ENCODE measurements at places on chromosomes 7 and 10.
A peak's percentile ranks its signal among the peaks of the same experiment; 100 is the strongest.

DNA sequence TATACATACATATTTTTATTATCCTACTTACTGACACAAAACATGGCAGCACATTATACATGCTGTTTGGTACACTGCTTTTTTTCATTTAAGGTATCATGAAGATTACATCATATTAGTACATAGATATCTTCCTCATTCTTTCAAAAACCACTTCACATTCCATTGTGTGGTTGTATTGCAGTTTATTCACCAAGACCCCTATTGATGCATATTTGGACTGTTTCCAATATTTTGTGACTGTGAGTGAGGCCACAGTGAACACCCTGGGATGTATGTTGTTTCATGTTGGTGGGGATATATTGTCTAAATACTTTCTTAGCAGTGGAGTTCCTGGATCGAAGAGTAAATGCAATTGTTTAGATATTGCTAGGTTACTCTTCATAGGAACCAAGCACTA, 39.0 kb downstream of the TFAM start:
- no peak for DNase-seq

- DNase-seq, result no peak
These were observed 10.1 kb downstream of the CFTR start for GRCh38 chr7:117489911-117490310.

DNA sequence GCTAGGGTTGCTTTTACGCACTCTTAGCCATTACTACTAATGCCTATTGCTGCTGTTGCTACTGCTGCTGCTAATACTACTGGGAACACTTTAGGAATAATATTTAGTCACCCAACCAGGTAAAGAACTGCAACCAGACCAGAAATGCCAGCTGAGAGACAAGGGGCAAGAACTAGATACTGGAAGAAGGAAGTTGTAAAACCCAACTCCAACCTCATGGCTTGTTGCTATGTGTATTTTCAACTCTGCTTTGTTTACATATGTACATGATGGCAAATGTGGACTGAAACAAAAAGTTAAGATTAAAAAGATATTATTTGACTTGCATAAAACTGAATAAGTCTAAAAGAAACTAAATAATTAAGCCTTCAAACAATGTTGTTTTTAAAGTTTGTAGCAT, 177.7 kb downstream of the GNAT3 start:
- DNase-seq, result no peak

GRCh38 chr7:39130857-39131526, 153.3 kb downstream of the POU6F2 start:
- no peak for DNase-seq

DNA sequence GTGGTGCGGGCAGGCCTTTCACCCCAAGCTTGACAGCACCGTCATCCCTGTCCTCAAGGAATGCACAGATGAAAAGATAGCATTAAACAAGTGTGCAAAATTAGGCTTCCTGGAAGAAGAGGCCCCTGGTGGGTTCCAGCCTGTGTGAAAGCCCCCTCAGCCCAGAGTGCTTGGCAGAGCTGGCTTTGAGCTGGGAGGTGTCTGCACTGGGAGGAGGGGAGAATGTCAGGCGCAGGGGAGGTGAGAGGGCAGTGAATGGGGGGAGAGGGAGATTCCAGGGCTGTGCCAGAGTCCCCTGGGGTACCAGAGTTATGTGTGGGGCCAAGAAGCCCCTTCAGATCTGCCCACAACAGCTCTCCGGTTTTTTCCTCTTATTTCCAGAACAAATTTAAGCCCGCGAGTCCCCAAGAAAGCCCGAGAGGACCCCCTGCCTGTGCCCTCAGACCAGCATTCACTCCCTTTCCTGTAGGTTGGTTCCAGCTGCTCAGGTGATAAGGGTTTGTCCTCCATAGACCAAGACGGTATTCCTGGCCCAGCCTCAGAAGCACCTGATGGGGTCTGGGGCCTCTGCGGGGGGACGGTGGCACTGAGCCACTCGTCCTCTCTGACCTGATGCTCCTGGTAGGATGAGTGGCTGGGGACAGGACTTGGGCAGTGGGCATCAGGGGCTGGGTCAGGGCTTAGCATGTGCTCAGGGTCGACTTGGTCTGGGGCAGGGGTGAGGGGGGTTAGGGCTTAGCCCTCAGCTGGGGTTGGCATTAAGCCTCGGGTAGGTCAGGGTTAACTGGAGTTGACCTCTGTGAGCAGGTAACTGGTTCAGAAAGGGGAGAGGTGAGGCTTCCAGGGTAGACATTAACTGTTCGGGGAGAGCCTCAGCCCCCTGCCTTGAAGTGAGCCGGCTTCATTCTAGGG, 43.4 kb downstream of the ADCYAP1R1 start:
- peak; percentile 32 for DNase-seq

DNA sequence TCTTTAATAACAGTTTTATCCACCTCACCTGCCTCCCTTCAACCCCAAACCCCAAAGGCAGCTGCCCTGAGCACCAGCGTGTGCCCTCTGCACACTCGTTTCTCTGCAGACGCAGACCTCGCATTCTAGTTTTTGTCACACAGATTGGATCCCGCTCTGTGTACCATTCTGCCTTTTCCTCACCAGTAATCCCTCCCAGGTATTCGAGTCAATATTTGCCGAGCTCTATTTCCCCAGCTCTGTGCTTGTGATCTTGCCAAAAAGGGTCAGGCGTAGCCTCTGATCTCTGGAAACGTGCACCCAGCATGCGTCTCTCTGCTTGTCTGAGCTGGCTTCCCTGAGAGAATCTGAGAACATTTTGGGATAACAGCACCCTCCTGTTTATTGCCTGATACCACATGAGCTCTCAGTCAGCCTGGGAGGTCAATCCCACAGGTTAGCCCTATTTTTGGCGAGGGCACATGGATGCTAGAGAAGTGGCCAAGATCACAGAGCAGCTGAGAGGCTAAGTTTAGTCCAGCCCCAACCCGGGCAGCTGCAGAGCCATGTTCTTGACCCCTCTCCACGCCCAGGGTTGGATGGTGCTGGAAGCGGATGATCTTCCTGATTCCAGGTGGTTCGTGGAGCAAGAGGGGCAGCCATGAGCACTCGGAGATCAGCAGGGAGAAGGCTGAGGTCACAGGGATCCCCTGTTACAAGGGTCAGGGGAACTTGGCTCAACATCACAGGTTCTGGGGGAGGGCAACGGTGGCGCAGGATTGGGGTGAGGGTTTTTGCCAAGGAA, 29.1 kb downstream of the FOXL3 start:
- DNase-seq, result peak; percentile 19
